ENCODE measurements at places on chromosomes 2 and 18.

GRCh38 chr2:42999391-42999841, 207.0 kb upstream of the HAAO start:
- DNase-seq, result no peak

DNA sequence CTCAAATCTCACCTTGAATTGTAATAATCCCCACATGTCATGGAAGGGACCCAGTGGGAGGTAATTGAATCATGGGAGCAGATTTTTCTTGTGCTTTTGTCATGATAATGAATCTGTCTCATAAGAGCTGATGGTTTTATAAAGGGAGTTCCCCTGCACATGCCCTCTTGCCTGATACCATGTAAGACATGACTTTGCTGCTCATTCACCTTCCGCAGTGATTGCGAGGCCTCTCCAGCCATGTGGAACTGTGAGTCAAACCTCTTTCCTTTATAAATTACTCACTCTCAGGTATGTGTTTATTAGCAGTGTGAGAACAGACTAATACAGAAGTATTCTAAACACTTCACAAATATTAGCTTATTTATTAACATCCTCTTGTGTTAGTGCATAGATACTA, 516.7 kb downstream of the LRRTM4 start:
- no peak for DNase-seq

- no peak for DNase-seq
Measured at GRCh38 chr2:140929849-140930248, 1201.0 kb downstream of the LRP1B start.

DNA sequence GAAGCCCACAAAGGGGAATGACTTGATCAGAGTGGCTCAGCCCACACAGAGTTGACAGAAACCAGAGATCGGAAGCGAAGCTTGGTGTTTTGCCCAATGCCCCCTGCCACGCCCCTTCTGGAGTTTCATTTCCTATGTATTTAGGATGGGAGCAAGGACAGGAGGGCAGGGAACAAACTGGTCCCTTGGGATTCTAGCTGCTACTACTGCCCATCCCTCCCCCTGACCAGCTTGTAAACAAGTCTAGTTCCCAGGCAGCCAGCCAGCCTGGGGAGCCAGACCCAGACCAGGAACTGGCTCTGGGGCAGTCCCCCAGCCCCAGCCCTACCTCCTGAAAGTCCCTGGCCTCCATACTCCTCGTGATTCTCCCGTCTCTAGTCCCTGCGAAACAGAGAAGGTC, 8.3 kb downstream of the WNT6 start:
- DNase-seq, result no peak

DNA sequence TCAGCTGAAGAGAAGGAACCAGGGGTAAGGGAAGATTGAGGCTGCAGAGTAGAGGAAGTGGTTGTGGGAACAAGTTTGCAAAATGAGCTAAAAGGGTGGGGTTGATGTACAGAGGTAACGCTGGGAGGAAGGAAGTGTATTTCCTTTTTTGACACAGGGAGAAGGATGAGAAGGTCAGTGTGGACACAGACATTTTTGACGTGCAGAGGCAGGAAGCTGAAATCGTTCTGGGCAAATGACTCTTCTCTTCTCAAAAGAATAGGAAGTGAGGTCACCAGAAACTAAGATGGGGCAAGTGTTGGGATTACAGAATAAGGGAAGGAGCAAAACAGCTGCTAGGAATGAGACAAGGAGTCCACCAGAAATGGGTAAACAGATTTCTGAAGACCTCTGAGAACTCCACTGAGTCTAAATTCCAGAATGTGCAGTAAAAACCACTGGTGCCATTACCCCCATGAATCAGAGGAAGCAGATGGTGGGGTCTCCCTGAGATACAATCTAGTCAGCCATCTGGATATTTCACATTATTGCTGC, 20.0 kb upstream of the RNF149 start:
- DNase-seq, result peak; percentile 57

DNA sequence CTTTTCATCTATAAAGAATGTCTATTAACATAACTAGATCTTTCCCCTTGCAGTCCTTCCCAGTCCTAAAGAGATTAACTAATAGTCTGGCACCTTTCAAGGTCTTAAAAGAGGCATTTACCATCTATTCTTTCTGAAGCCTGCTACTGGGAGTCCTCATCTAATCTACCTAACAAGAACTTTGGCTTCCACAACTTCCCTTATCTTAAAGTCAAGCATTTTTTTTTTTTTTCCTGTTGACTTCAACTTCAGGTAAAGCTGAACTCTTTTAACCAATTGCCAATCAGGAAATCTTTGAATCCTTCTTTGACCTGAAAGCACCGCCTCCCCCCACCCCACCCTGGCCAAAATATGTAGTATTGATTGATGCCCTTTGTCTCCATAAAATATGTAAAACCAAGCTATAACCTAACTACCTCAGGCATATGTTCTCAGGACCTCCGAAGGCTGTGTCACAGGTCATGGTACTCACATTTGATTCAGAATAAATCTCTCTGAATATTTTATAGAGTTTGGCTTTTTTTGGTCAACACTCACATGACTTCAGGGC, 168.6 kb downstream of the PTPRM start:
- DNase-seq, result no peak

GRCh38 chr2:238950551-238950950, 102.7 kb downstream of the TWIST2 start:
- no peak for DNase-seq

DNA sequence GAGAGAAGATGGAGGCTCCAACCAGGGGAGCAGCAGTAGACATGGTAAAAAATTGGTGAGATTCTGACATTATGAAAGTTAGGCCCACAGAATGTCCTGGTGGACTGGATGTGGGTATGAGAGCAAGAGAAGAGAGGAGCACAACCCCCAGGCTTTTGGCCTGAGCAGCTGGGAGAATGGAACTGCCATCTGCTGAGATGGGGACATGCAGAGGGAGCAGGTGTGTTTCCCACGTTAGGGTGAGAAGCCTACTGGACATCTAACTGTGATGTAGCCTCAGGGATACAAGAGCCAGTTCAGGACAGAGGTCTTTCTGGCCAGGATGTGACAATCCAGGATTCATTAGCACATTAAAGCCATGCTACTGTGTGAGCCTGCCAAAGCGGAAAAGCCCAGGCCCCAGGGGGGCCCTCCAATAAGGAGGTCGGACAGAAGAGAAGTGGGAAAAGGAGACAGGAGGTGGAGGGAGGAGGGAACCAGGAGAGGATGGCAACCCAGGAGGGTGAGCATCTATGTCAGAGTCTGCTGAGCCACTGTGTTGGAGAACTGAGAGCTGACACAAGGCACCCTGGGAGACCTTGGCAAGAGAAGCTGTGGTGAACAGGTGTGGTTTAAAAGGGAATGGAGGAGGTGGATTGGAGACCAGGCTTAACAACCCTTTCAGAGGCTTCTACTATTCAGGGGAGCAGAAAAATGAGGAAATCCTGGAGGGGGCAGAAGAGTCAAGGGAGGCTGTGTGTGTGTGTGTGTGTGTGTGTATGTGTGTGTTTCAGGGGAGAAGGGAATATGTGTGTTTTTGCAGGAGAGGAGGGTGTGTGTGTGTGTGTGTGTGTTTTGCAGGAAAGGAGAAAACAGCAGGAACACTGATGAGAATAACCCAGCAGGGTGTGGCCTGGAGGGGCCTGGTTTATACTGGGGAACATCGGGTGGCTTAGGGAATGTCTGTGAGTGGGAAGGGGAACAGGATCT, 10.5 kb downstream of the CYB5A start:
- DNase-seq, result no peak

- no peak for DNase-seq
Measured at GRCh38 chr2:39469807-39470206, 32.7 kb upstream of the MAP4K3 start.

- no peak for DNase-seq
Measured at GRCh38 chr2:38862476-38862875, 13.3 kb downstream of the DHX57 start.

Measured in CD4-positive, alpha-beta T cell treated with Interleukin-6 for 4 hours (primary cell).